ENCODE measurements at places on chromosomes 6 and 20.

DNA sequence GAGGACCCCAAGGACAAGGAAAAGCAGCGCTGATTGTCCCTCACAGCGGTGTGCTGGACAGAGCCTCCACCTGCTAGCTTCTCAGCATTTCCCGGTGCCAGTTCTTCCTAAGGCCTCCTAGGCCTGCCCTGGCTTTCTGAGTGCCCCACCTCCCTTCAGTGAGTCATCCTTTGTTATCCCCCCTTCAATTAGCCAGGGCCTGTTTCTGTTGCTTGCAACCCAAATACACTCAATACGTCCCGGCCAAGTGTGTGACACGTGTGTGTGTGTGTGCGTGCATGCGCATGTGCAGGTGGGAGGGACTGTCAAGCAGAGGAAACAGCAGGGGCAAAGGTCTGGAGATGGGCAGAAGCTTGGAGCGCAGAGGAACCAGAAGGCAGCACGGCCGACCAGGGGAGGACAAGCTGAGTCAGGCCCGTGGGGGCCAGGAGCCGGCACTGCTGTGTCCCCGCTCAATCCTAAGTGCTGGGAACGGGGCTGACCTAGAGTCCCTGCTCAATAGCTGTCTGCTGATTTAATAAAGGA lies 159.8 kb downstream of the PREX1 start:
- no peak for DNase-seq

GRCh38 chr6:52543729-52544601 lies 32.9 kb downstream of the TRAM2 start:
- DNase-seq, result no peak

- peak; percentile 45 for DNase-seq
Measured at GRCh38 chr6:2998998-2999617, 586 bp upstream of the NQO2 start.

- DNase-seq, result no peak
Measured at GRCh38 chr20:21323640-21324039, 20.5 kb downstream of the XRN2 start.

DNA sequence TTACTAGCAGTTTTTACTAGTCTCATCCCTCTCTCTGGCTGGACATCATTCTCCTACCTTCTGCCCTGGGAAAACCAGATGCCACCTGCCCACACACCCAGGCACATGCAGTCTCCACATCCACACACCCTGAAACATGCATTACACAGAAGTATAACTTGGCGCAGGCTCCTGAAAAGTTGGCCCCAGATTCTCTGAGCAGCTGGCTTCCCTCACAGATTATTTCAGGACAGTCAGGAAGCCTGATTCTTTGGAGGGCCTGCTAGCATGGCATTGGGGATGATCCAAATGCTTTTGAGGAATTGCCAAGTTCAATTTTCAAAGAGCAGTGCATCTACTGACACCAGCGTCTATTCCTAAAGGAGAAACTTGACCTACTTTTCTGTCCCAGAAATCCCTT lies 27.8 kb upstream of the KIF16B start:
- DNase-seq, result no peak

All from anterior cingulate cortex (tissue), 58 donors.